Stimulated activated naive CD8-positive, alpha-beta T cell treated with anti-CD3 and anti-CD28 coated beads, Interleukin-15, Interleukin-2, amounts not matched to agents 100 U/mL and 50 U/mL, for 24 hours (primary cell): ENCODE measurements at places on chromosomes 2 and 18.

DNA sequence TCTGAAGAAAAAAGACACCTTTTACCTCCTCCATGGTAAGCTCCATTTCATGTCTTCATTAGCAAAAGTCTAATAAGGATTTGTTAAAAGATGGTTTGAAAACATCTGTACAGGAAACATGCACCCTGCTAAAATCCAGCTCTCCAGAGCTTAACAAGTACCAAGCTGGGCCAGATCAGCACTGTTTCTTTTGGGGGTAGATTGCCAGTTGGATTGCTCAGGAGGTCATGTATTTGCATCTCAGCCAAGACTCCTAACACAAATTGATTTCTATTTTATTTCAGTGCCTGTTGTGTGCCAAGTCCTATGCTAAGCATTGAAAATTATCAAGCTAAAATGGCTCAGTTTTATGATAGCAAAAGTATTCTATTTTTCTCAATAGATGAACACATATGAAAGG lies 3.4 kb upstream of the TMEM182 start:
- no peak for DNase-seq

DNA sequence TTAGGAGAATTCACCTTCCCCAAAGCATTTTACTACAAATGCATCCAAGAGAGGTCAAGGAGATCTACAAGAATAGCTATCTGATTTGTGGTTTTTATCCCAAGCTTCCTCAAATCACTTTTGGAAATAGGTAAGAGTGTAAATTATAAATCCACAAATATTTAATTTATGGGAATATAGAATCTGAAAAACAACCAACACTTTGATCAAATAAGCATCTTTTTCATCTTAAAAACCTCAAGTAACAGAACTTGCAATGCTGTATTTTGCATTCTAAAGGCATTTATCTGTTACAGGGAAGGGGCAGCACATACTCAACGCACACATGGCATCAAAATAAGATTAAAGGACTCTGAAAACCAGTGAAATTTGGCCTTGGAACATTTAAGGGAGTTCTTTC lies 1.9 kb downstream of the ZNF385B start:
- no peak for DNase-seq

- no peak for DNase-seq
Observed at GRCh38 chr2:241185961-241186360, 2.5 kb upstream of the ANO7 start.

DNA sequence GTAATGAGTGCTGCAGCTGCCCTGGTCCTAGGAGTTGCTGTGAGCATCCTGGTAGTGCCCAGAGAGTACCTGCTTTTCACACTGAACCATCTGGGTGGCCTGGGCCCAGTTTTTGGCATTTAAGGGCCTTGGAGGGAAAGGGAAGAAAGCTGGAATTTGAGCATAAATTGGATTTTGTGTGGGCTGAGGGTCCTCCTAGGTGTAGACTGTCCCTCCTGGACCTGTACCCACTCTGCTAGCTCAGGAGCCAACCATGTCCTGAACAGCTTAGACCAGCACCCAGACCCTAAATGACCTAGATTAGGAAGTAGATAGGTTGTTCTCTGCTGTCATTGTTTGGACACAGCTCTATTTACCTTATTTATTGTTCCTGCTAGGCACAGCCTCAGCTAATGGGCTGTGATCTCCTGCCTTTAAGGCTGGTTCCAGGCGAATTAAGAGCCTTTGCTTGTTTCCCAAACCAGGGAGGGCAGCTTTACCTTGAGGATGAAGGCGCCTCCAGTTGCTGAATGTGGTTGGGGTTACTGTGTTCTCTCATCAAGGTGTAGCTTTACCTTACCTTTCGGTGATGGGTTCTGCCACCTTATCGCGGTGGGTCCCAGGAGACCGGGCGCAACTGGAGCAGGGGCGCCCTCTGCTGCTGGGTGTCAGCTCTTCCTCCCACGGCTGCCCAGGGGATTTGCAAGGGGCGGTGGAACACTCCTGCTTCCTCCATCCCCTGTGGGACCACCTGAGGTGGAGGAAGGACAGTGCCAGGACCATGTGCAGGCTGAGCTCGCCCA lies 34.4 kb downstream of the ITGA6 start:
- peak; percentile 85 for DNase-seq

GRCh38 chr2:5287558-5288334 lies 404.4 kb upstream of the SOX11 start:
- DNase-seq = no peak

GRCh38 chr2:239150125-239151011 lies 250.5 kb downstream of the HDAC4 start:
- no peak for DNase-seq

GRCh38 chr2:124402274-124402673 lies 377.2 kb downstream of the CNTNAP5 start:
- DNase-seq = no peak

DNA sequence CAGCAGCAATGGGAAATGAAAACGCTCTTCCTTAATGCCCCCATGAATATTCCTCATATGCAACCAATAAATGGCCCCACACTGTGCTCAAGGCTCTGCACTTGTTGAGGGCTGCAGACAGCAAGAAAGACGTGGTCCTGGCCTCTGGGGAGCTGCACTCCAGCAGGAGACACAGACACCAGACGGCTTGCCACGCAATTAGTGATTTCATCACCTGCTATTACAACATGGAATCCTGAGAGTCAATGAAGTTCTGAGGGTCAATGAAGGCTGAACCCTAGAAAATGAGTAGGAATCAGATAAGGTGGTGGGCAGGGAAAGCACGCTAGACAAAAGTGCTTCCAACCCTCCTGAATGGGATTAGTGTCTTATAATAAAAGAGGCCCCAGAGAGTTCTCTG lies 18.9 kb downstream of the CREG2 start:
- no peak for DNase-seq

GRCh38 chr2:138766464-138766863 lies 13.7 kb downstream of the NXPH2 start:
- no peak for DNase-seq

GRCh38 chr2:70947556-70948184 lies 12.0 kb downstream of the ATP6V1B1 start:
- no peak for DNase-seq

DNA sequence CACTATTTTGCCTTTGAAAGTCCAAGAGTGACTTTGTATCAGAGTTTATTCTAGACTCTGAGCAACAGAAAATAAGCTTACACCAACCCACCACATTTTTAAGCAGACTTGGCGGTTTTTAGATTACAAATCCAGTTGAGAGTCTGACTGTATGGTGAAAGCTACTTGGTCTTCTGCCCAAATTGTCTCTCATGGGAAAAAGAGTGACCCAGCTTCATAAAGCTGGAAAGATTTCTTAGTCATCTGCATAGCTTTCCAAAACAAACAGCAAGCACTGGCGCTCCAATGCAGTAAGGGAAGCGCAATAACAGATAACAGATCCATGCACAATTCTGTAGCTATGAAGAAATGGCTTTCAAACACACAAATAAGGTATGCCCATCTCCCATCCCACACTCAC lies 7.1 kb downstream of the DSG1 start:
- DNase-seq = no peak

- no peak for DNase-seq
Observed at GRCh38 chr18:13401404-13401803, 182.8 kb downstream of the LDLRAD4 start.
